A549 (cell line): ENCODE measurements at places on chromosomes 4 and X.

DNA sequence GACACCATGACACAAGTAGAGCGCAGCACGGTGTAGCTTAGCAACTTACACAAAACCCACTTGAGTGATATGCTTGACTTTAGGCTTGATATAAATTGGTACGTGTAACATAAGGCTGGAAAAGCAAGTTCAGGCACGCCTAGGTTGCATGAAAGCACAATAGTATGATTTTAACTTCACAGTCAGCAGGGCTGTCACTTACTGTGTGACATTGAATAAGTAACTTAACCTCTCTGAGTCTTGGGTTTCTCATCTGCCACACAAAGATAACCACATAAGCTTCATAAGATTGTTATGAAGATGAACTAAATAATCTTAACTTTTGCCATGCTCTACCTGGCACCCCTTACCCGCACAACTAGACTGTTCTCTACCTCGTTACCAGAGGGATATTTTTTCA, 9.5 kb downstream of the SRD5A3 start:
- DNase-seq: no peak

DNA sequence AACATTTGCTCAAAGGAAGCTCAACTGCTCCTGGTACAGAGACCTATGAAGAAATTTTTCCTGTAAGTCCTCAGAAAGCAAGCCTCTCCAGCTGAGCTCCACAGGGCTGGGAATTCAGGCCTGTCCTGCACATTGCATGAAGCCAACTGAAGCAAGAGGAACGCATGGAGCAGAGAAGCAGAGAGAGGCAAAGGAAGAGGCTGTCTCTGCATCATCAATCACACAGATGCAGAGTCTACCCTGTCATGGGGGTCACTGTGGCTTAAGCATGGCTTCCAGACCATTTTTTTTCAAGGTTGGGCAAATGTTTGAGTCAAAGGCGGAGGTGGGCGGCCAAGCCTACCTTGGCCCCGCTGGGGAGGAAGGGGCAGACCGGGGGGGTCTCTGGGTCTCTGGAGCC, 110.3 kb upstream of the MSX1 start:
- no peak for DNase-seq

DNA sequence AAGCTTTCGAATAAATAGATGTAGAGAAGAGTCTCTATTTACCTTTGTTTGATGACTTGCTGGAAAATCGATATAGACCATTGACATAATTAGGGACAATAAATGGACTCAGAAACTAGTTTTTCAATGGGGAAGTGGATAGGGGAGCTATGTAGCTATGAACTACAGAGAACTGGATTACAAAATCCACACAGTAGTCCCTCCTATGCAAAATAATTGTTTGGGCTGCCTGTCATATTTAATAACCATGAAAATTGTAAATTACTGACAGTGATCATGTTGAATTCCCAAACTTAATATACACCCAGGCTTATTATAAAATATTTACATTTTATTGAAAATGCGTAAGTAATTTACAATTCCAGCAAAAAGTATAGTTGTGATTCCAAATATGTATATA, 333.1 kb upstream of the FAM241A start:
- DNase-seq: no peak

- DNase-seq: no peak
These were observed 1.4 kb upstream of the CEP135 start for GRCh38 chr4:55947254-55947882.

GRCh38 chr4:38489924-38490639, 173.9 kb upstream of the KLF3 start:
- DNase-seq: no peak

GRCh38 chr4:77202491-77202890, 45.5 kb downstream of the CCNG2 start:
- no peak for DNase-seq

GRCh38 chr4:27245216-27245615, 384.6 kb downstream of the STIM2 start:
- DNase-seq: no peak

DNA sequence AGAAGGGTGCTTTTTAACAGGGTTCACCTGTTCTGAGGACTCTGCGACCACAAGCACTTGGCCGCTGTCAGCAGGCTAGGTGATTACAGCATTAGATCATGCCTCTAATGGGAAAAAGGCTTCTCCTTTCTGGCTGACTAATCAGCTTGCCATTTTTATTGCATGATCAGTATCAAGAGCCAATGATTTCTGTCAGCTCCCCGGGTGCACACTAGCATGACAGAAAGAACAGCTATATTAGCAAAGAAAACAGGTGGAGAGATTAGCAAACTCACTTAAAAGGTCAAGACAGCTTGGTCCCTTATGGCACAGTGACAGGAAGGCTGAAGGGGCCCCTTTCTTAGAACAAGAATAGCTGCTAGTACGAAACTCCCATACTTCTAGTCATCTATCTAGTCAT, 170.0 kb downstream of the SMIM20 start:
- DNase-seq: no peak

- DNase-seq: no peak
These were observed 198.1 kb upstream of the UGT8 start for GRCh38 chr4:114400531-114400930.

DNA sequence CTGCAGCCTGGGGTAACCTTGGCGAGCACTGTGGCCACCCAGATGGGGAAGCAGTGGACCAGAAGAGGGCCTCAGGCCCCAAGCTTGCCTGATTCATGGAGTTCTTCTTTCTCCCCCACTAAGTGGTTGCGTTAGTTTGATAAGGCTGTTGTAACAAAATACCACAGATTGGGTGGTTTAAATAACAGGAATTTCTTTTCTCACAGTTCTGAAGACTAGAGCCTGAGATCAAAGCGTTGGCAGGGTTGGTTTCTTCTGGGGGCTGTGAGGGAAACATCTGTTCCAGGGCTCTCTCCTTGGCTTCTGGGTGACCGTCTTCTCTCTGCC, 105.7 kb upstream of the GATB start:
- DNase-seq: no peak

GRCh38 chrX:72101597-72102037, 30.1 kb downstream of the RTL5 start:
- DNase-seq: no peak
